ENCODE measurements at places on chromosomes 4 and X.

- DNase-seq = no peak
Observed at GRCh38 chr4:107736924-107737448, 17.0 kb upstream of the PAPSS1 start.

- DNase-seq = peak; percentile 60
Observed at GRCh38 chr4:3261411-3262207, 12.7 kb downstream of the MSANTD1 start.

DNA sequence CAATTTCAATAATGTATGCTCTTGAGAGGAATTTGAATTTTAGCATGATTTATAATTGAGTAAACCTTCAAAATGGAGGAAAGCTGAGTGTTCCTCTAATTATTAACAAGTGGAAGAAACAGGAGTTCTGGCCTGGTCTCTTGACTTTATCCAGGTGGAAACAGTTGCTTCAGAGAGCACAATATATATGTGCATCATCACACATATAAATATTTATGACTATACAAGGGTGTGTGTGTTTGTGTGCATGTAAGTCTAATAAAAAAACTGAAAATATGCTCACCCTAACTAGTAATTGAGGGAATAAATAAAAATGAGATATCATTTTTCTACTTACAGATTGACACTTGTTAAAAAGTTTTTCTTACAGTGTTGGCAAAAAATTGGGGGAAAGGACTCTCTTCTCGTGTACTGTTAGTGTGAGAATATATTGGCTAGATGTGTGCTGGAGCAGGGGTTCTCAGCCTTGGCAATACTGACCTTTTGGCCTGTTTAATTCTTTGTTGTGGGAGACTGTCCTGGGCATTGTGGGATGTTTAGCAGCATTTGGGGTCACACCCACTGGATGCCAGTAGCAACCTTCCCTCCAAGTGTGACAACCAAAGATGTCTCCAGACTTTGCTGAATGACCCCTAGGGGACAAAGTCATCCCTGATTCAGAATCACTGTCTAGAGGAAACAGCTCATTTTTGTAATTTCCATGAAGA, 20.8 kb upstream of the HERC5 start:
- DNase-seq = no peak

DNA sequence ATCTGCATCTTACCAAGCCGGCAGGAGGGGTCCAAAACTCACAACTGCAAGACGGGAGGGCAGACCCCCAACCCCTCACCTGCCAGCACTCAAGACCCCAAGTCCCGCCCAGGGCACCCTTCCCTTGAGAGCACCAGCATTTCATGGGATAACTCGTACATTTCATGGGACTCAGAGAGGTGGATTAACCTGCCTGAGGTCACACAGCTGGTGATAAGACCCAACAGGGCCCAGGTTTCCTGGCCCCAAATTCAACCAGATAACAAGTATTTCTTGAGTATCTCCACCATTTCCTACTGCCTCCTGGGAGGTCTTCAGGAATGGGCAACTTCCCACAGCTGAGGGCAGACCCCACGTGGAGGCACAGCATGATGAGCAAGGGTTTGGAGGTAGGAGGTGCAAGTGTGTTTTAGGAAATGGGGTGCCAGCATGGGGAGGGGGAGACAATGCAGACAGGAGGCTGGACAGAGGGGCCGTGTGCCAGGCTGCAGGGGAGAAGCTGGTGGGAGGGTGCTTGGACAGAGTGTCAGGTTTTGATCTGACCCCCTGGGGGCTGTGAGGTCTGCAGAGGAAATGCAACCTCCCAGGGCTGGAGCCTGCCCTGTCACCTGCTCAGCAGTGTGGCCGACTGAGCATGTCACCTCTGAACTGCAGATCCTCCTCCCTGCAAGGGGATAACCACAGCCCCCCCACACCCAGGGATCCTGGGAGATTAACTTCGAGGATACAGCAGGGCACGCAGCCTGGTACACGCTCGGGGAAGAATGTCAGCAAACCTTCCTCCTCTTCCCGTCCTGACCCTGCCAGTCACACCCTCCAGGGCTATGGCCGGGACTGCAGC, 4.4 kb downstream of the ADRA2C start:
- no peak for DNase-seq

- DNase-seq = no peak
Observed at GRCh38 chr4:147776716-147777115, 44.8 kb downstream of the ARHGAP10 start.

GRCh38 chr4:108081256-108081655, 87.5 kb downstream of the LEF1 start:
- no peak for DNase-seq

DNA sequence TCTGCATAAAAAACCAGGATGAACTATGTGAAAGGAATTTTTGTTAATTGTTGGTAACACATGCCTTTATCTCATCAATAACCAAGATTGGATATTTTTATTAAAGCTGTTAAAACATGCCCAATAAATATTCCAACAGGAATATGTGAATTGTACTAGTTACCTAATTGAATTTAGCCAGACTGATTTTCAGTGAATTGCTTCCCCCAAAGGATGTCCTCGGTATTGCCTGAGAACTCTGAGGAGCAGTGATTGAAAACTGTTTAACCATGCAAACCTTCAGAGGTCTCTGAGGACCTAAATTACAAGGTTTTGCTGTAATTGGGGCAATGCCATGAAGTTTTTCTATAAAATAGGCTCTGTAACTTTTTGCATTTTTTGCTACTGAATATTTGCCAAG, 66.6 kb downstream of the BLTP1 start:
- DNase-seq = no peak

DNA sequence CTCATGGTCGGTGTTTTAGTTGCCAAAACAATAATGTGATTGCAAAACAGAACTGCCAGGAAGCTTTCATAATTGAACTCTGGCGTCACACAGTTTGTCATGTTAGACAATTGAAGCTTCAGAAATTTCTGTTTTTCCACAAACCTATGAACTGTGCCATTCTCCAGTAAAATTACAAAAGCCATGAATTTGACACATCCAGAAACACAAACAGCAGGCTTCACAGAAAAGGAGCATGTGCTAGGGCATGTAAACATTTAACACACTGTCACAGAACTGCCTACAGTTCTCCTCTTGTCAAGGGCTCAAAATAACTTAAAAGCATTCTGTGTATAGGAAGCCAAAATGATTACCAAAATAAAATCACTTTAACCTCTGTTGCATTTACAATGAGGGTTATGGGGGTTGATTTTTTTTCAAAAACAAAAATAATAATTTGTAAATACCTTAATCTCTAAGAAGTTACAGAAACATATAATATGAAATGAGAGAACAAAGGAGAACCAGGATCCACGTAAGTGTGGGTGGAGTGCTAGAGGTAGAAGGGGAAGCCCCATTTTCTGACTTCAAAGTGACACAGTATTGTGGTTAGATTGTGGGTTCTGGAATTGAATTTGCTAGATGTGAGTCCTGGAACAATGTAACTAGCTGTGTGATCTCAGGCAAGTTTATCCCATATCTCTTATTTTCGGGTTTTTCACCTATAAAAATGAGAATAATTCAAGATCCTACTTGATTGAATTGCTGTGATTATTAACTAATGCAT, 295.0 kb downstream of the CENPC start:
- no peak for DNase-seq

DNA sequence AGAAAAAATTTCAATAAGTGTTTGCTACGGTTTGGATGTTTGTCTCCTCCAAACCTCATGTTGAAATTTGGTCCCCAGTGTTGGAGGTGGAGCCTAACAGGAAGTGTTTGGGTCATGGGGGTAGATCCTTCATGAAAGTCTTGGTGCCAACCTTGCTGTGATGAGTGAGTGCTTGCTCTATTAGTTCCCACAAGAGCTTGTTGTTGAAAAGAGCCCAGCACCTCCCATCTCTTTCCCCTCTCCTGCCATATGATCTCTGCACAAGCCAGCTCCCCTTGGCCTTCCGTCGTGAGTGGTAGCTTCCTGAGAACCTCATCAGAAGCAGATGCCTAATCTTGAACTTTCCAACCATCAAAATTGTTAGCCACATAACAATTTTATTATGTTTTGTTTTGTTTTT, 10.3 kb upstream of the RAB40A start:
- no peak for DNase-seq

DNA sequence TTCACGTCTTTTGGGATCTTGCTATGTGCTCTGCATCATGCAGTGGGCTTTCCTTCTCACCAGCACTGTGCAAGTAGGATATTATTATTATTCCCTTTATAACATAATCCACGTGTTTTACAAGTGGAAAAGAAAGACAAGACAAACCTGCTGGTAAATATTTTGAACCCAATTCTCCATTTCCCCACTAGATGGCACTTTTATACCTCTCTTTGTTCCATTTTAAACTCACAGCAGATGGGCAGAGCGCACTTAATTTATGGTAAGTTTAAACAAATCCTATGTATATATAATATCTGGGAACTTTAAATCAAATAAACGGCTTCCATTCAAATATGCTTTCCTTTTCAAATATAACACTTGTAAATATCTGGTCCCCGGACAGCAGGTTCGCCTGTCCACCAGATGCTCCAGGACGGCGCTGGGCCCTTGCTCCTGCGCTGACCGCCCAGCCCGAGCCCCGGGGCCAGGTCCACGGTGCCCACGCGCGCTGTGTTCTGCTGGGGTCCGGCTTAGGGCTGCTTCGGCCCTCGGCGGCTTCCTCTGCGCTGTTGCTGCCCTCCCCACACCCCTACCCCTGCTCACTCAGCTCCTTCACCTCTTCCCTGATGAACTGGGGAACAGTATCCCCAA, 31.1 kb downstream of the F11 start:
- DNase-seq = no peak

GRCh38 chr4:81528200-81528599, 56.5 kb upstream of the RASGEF1B start:
- no peak for DNase-seq

GRCh38 chr4:151610229-151610628, 150.6 kb downstream of the GATB start:
- no peak for DNase-seq

DNA sequence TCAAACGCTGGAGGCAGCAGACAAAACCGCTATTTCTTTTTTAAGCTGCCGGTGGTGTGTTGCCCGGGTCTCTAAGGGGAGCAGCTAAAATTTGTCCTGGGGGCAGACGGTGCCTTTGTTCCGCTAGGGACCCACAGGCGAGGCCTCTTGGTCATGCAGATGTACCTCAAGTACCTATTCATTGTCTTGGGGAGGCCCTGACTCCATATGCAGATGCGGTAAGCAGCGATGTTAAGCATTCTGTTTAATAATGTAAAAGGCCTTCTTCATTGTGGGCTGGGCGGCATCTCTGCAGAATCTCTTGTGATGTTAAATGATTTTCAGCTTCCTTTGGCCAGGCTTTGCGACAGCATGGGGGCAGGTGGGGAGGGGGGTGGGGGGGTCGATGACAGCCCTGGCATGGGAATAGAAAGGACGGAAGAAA, 98.9 kb upstream of the PJA1 start:
- no peak for DNase-seq

GRCh38 chrX:98405376-98405775, 1521.7 kb downstream of the RPA4 start:
- no peak for DNase-seq

GRCh38 chrX:40694802-40695201, 40.5 kb downstream of the MED14 start:
- no peak for DNase-seq

DNA sequence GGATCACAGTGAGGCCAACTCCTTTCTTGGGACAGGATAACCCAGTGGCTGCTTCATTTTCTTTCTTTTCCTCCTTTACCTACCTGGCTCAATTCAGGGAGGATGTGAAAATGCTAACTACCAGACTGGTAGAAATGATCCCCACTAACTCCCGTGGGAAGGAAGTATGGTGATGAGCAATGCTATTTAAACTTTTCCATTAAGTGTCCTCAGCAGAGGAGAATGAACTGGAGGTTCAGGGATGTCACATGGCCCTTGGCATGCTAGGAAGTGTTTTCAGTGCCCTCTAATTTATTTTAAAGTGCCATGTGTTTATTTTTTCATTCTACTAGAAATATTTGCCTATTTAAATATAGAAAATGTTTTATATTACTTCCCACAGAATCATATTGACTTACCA, 363.9 kb downstream of the PPP3CA start:
- no peak for DNase-seq

DNA sequence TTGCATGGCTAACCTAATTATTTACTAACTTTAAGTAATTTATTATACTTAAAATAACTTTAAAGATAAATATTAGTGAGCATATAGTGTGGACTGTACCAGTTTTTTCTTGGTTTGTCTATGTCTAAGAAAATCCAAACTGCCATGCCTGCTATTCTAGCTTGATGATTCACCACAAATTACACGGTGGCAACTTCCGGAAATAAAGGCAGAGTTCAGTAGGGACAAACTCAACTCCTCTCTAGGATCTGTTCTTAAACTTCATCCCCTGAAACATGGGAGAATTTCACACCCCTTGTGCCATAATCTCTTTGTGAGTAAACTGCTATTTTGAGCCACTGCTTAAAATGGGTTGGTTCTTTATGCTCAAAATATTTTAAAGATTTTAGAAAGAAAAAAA, 213.6 kb upstream of the NRK start:
- DNase-seq = no peak

DNA sequence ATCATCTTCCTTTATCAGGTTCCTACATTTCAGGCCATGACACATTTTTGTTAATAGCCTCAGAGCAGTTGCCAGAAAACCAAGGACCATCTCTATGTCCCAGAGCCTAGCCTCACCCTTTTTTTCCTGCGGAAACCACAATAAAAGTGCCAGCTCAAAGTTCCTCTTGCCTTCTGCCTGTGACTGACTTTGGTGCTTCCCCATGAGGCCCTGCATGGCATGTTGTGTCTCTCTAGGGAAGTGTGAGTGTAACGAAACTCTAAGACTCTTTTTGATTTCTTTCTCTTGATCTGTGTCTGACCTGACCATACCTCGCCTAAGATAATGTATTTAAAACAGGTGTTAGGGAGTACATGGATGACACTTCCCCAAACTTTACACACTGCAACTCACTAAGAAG, 642.3 kb upstream of the BOD1L1 start:
- DNase-seq = no peak

GRCh38 chrX:49725923-49726904, 30.4 kb upstream of the PAGE1 start:
- no peak for DNase-seq

GRCh38 chrX:79366556-79366872, 620 bp downstream of the ITM2A start:
- DNase-seq = no peak

DNA sequence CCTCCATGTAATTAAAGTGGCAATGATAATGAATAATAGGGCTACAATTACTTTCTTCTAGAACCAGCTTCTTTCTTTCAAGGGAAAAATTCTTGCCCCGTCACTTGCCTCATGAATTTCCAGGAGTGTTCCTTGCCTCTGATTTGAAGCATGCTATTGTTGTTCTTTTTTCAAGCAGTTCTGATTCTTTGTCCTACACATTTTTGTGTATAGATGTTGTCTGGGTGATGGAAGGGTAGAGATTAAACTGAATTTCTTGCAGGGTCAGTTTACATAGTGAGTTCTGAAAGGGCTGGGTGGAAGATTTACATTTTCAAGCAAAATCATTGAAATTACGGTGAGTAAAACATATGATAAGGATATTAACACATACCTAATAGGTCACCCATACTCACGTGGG, 107.0 kb upstream of the TENM3 start:
- no peak for DNase-seq

DNA sequence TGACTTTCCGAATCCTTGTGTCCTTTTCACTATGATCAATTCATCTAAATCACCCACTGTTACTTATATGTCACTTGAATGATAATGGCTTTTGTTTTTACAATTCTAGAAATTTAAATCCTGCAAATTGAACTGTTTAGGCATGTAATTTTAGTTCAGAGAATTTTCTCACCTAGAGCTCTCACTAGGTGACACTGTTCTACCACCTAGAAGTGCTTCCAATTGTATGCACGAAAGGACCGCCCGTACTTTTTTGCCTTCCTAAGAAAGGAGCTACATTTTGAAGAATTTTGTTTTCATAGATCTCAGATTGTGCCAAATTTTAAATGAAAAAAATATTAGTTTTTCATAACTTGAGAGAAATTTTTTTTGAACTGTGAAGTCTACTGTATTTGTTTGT, 481.6 kb upstream of the FSTL5 start:
- no peak for DNase-seq
